Activated CD4-positive, alpha-beta T cell treated with anti-CD3 and anti-CD28 coated beads for 1 hour (primary cell): ENCODE measurements at places on chromosomes 3 and 15.

- DNase-seq, result no peak
Measured at GRCh38 chr15:69031013-69032001, 16.8 kb downstream of the NOX5 start.

DNA sequence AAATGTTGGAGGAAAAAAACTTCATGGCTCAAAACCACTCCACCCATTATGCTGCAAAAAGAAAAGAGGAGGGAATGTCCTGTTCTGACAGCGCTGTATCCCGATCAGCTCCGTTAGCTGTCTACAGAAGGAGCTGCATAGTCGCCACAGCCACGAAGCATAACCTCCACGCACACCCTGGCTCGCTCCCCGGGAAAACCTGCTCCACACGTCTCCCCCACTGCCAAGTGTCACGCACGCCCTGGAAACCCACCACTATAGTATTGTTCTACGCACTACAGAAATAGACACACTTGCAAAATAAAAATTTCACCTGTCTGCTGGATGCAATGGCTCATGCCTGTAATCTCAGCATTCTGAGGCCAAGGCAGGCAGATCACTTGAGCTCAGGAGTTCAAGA, 55.8 kb downstream of the TBC1D2B start:
- DNase-seq, result no peak

DNA sequence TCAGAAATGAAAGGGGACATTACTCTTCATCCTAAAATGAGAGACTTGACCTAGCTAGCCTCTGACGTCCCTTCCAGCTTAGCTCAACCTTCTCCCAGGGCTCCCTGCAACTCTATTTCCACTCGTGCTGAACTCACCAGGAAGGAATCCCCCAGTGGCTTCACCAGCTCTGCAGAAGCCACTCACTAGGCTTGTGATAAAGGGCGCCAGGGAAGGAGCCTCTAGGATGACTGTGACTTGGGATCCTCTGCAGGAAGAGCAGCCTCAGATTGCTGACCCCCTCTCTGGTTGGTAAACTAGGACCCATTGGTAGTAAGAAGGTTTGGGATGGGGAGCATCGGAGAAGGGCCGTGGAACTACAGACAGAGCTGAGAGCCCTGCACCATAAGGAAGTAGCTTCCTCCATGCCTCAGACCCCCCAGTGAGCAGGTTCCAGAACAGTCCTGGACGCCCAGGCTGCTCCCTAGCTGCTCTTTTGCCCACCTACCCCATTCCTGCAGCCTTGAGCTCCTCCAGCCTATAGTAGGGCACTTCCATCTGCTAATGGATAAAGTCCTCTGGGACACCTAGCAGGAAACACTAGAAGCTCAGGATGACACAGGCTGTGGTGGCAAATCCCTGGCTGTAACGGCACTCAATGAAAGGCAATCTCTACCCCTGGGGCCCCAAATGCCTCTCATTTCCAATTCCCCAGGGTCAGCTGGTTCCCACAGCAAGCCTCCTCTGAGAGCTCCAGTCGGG, 26.0 kb downstream of the PLA2G4F start:
- DNase-seq, result no peak

GRCh38 chr15:35557544-35557943, 11.6 kb upstream of the DPH6 start:
- no peak for DNase-seq

GRCh38 chr3:29949940-29950616, 656.3 kb upstream of the TGFBR2 start:
- no peak for DNase-seq
